ENCODE measurements at places on chromosomes 7 and 10.

GRCh38 chr10:78985973-78986818, 82.6 kb upstream of the ZMIZ1 start:
- DNase-seq: no peak

- no peak for DNase-seq
Measured at GRCh38 chr7:41006306-41006995, 696.4 kb downstream of the INHBA start.

- DNase-seq: no peak
Measured at GRCh38 chr10:100436255-100436654, 26.6 kb upstream of the WNT8B start.

DNA sequence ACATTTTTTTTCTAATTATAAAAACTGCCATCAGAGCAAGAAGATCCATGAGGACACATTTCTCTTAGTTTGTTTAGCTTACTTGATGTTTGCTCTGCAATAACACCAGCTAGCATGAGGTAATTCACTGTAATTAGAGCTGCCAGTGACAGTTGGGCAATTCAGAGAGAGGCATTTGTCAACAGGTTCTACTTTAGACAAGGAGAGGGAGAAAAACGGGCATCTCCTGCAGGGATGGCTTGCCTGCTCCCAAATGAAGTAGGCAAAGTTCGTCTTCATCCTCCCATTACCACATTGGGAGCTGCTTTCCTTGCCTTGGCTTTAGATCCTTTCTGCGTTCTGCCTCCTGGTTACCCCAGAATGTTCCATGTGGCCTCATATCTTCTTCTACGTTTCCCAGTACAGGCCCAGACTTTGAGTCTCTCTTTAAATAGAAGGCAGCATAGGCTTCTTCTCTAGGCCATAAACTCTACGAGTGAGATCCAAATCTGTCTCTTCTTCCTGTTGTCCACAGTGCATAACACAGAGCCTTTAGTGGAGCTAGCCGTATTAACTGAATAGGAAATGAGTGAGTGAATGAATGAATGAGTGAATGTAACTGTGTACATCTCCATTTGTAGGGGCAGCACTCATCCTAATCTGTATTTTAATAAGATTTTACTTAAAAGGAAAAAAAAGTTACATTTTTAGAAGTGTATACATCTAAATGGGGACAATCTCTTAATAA, 21.2 kb downstream of the ASB15 start:
- DNase-seq: peak; percentile 30

GRCh38 chr7:132758986-132759385, 182.7 kb upstream of the PLXNA4 start:
- no peak for DNase-seq
